ENCODE measurements at places on chromosomes 3 and 15.
A peak's percentile ranks its signal among the peaks of the same experiment; 100 is the strongest.

- DNase-seq: no peak
Measured at GRCh38 chr3:171803044-171803443, 7.2 kb downstream of the PLD1 start.

- no peak for DNase-seq
Measured at GRCh38 chr3:189626286-189626685, 4.9 kb upstream of the TP63 start.

- no peak for DNase-seq
Measured at GRCh38 chr3:157285141-157285540, 125.2 kb upstream of the CCNL1 start.

GRCh38 chr3:41630708-41631107, 331.2 kb downstream of the ULK4 start:
- DNase-seq: no peak

- no peak for DNase-seq
Measured at GRCh38 chr15:80474224-80475215, 70.3 kb downstream of the ARNT2 start.

DNA sequence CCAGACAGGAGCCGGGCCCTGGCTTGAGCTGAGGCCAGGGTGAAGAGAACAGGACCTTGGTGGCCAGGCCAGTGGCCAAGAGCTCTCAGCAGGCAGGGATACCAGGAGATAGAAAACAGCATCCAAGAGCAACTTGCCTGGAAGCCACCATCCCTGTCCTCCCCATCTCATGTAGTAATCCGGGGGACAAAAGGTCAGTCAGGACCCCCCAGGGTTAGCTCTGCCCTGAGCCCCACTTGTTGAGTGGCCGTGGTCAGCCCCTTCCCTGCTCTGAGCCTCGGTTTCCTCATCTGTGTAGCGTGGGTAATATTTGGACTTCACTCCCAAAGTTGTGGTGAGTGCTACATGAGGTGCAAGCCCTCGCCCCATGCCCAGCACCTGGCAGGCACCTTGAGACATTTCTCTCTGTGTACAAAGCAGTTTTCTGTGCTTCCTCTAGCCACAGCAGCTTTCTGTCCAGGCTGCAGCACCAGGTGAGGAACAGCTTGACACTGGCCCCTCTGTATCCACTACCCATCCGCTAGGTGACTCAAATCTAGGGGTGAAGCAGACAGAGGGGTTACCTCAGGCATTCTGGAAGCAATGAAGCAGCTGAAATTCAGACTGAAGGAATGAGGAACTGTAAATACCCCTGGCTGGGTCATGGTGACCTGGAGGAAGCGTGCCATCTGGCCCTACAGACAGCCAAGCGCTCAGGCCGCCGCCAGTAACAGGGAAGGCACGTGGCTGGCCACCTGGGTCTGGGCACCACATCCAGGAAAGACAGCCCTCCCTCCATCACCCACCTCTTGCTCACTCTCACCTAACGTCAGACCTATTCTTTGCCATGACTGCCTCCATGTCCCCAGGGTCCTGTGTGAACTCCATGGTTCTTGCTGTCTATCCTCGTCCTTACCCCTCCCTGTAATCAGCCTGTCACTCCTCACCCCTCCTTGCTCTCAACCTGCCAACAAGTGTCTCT, 6.7 kb downstream of the CISH start:
- peak; percentile 81 for DNase-seq

DNA sequence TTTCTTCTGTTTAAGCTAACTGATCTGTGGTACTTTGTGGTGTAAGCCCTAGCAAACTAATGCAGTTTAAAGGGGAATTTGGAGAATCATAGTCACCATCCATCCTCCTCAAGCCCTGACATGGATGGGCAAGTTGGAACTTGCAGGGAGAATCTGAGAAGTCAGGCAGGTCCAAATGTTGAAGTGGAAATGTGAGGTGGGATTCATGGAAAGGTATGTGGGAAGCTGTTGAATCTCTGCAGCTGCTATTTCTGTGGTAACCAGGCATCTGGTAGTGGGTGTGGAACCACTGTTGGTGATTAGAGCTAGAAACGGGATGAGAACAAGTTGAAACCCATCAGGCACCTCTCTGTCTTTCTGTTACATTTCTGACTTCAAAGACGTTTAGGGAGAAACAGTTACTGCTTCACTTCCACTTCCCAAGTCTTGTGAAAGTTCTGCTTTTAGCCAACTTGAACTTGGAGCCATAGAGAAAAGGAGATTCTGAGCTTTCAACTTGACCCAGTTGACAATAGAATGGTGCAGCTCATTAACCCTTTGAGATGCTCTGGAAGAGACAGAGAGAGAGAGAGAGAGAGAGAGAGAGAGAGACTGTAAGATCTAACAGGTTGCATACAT, 38.1 kb upstream of the NMNAT3 start:
- DNase-seq: no peak

- no peak for DNase-seq
Measured at GRCh38 chr3:131075632-131076328, 49.1 kb downstream of the NEK11 start.

GRCh38 chr15:92653366-92653765, 2.2 kb downstream of the FAM174B start:
- peak; percentile 37 for DNase-seq

DNA sequence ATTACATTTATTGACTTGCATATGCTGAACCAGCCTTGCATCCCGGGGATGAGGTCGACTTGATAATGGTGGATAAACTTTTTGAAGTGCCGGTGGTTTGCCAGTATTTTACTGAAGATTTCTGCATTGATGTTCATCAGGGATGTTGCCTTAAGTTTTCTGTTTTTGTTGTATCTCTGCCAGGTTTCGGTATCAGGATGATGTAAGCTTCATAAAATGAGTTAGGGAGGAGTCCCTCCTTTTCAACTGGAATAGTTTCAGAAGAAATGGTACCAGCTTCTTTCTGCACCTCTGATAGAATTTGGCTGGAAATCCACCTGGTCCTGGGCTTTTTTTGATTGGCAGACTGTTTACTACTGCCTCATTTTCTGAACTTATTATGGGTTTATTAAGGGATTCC, 250.8 kb downstream of the TBC1D5 start:
- DNase-seq: no peak

- no peak for DNase-seq
Measured at GRCh38 chr3:125052624-125053303, 3.0 kb downstream of the HEG1 start.

DNA sequence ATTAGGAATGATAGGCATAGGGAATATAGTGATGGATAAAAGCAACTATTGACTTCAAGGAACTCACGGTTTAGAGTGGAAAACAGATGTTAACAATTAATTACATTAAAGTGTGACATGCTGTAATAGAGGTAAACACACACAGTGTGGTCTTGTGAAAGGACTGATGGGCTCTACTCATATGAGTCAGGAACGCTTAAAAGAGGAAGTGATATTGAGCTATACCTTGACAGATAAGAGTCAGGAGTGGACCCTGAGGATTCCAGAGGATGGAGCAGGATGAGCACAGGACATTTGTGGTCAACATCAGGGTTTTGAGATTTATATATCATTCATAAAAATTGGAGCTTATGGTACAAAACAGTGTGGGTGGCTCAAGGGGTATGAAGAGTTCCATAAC, 11.0 kb downstream of the EXOG start:
- DNase-seq: no peak

DNA sequence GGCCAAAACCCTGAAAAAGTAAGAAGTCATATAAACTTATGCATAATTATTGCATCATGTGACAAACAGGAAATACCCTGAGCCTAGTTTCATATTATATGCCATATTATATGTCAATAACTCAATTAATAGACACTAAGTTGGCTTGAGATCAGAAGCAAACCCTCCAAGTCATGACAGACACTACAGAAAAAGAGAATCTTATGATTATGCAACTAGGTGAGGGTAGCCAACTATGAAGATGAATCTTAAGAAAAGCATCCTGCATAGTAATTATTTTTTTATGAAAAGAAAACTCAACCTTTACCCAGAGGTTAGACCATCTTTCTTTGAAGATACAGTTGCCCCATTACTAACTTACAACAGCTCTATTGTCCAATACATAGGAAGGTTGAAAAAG, 192.4 kb upstream of the VEPH1 start:
- DNase-seq: no peak

All from activated CD8-positive, alpha-beta memory T cell treated with anti-CD3 and anti-CD28 coated beads for 24 hours (primary cell).